WERI-Rb-1 (cell line): ENCODE measurements at places on chromosomes 5 and 9.

DNA sequence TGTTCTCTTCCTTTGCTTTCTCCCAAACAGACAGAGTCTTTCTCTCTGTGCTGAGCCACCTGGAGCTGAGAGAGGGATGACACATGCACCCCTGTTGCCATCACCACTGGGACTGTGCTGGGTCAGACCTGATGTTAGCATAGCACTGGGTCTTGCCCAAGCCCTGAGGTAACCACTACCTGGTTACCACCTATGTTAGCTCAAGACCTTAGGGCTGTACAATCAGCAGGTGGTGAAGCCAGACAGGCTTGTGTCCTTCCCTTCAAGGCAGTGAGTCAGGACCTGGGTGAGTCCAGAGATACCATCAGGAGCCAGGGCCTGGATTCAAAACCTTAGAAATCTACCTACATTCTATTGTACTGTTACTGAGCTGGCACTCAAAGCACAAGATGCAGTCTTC is 32.1 kb downstream of the FST start:
- no peak for DNase-seq

DNA sequence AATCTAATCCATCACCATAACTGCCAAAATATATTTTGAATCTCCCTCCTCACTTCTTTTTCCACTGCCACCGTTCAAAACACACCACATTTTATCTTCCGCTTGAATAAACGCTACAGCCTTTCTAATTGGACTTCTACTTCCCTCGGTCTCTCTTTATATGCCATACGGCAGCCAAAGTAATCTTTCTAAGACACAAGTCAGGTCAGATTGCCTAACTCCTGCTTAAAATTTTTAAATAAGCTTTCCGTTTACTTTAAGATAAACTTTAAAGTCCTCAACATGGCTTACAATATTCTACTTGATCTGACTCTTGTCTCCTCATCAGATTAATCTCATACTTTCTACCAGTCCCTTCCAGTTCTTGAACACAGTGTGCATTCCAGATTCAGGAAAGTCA is 9.7 kb downstream of the AFF4 start:
- no peak for DNase-seq

DNA sequence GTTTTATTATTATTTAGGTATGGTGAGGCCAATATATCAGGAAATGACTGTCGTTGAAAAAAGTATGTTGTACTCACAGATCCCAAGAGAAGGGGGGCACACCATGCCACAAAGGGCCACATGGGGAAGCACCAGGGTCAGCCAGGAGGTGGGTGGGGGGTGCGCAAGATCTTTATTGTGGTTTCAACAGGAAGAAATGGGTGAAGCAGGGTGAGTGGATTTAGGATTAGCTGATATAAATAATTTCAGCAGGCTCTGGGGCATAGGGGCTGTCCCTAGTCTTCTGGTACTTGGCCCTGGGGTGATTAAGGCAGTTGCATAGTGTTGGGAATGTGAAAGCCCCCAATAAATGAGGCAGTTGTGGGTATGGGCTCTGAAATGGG is 8.6 kb downstream of the PDCD1LG2 start:
- no peak for DNase-seq

- DNase-seq: no peak
Measured at GRCh38 chr9:132739710-132740310, 69.5 kb downstream of the GTF3C4 start.

DNA sequence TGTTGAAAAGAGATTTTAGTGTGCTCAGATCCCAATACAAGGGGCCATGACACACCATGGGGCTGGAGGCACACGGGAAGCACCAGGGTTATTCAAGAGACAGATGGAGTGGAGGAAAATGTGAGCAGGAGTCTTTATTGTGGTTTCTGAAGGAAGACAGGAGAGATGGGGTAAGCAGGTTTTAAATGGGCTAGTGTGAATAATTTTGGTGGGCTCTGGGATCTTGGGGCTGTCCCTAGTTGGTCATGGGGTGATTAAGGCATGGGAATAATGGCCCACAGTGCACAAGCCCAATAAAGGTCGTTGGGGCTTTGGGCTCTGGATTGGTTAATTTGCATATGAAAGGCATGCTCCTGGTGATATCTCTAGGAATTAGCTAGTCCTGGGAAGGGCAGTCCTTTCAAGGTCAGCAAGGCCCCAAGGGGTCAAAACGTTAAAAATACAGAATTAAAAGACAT is 3.6 kb upstream of the SCGB3A2 start:
- no peak for DNase-seq

GRCh38 chr5:22970956-22971618 is 117.9 kb upstream of the CDH12 start:
- no peak for DNase-seq
